Activated naive CD4-positive, alpha-beta T cell treated with anti-CD3 and anti-CD28 coated beads, Interleukin-2, amount 10 ng/mL, durations not matched to agents 7 days and 5 days (primary cell): ENCODE measurements at places on chromosomes 12 and 14.

GRCh38 chr14:93475471-93475870 is 44.7 kb downstream of the UNC79 start:
- no peak overlapping the region for H3K27ac ChIP-seq
- H3K4me1 ChIP-seq: no peaks in the 10 kb centered on the region
- DNase-seq: no peak

DNA sequence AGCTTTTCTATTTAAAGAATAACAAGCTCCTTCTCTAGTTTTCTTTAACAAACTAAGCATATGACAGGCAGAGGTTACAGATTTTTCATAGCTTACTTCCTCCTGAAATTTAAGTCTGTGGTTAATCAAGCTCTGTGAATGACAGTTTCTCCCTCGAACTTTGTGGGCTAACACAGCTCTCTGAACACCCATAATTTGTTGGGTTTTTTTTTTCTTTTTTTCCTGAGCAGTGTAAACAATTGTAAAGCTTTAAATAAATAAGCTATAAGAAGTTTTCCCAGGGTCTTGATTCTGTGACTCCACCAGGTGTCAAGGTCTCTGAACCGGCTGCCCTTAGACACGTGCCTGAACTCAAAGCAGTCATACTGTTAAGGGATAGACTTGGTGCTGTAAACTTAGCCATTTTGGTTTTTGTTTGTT is 128.1 kb upstream of the AMIGO2 start:
- H3K4me3 ChIP-seq: peak overlapping the region; percentile 81
- H3K4me1 ChIP-seq: peaks cover 79% of the 10 kb centered on the region
- peaks cover 81% of the 10 kb centered on the region for H3K36me3 ChIP-seq

GRCh38 chr14:70971560-70971959 is 64.3 kb downstream of the PCNX1 start:
- H3K4me1 ChIP-seq: peaks cover 23% of the 10 kb centered on the region
- H3K4me3 ChIP-seq: no peak overlapping the region
- H3K27ac ChIP-seq: no peak overlapping the region
- no peak for DNase-seq

DNA sequence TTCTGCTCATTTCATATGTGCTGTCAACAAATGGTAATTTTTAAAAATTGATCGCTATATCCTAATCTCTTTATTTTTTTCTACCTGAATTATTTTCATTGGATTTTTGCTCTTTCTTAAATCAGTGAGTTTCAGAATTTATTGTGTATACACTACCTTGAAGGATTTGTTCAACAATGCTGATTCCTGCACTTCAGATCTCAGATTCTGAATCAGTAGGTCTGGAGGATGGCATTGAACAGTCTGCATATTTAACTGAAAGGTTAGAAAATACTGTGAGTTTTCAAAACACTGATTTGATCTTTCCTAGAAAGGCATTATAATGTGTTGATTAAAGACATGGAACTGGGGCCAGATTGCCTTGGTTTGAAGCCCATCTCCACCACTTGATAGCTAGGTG is 1.6 kb downstream of the G2E3 start:
- no peak for DNase-seq
- peaks cover 32% of the 10 kb centered on the region for H3K36me3 ChIP-seq
- peaks cover 42% of the 10 kb centered on the region for H3K4me1 ChIP-seq
- peak overlapping the region; percentile 8 for H3K27ac ChIP-seq

DNA sequence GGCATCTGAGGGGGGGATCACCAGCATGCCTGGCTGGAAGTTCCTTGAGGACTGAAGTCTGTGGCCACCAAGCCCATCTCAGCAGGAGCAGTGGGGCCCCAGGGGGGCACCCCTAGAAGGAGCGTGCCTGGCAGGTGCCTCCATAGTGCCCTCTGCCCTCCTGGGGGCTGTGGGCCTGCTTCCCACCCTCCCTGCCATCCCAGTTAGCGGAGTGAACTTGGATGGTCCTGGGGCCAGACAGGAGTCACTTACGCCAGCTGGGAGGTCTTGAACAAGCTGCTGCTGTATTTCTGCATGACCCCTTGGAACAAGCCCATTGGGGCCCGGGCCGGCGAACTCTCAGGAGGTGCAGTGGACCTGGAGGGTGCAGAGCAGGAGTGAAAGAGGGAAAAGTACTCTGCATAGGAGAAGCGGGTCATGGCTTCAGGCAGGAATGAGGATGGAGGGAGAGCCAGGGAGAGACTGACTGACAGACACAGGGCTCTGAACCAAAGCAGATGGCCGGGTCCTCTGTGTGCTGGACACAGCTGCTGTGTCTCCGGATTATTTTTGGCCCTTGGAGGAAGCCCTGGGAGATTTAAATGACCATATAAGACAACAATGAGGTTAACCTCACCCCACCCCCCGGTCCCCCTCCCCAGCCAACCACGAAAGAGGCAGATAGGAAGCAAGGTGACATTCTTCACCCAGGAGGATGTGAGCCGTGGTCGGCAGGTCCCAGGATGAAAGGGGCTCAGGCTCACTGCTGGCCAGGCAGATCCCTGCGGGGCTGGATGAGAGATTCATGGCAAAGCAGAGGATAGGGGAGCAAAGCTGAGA is 19.6 kb downstream of the ASB2 start:
- H3K36me3 ChIP-seq: peaks cover 52% of the 10 kb centered on the region
- peak overlapping the region; percentile 58 for H3K4me3 ChIP-seq
- H3K4me1 ChIP-seq: peaks cover 97% of the 10 kb centered on the region
- peak overlapping the region; percentile 94 for H3K27ac ChIP-seq
- peaks cover 4% of the 10 kb centered on the region for H3K27me3 ChIP-seq
- DNase-seq: peak; percentile 46

DNA sequence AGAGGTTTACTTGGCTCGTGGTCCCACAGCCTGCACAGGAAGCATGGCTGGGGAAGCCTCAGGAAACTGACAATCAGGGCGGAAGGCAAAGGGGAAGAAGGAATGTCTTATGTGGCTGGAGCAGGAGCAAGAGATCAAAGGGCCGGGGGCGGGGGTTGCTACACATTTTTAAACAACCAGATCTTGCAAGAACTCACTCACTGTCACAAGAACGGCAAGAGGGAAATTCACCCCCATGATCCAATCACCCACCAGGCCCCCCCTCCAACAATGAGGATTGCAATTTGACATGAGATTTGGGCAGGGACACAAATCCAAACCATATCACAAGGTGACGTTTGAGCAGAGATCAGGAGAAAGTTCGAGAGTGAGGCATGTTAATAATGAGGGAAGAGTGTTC is 163.7 kb upstream of the RPH3A start:
- no peak for DNase-seq
- no peaks in the 10 kb centered on the region for H3K4me1 ChIP-seq
- H3K4me3 ChIP-seq: no peak overlapping the region
- no peak overlapping the region for H3K27ac ChIP-seq

- no peak overlapping the region for H3K27ac ChIP-seq
- H3K4me3 ChIP-seq: no peak overlapping the region
- H3K27me3 ChIP-seq: no peaks in the 10 kb centered on the region
- no peaks in the 10 kb centered on the region for H3K4me1 ChIP-seq
- DNase-seq: no peak
Measured at GRCh38 chr12:83759906-83760305, 1073.2 kb downstream of the TMTC2 start.

DNA sequence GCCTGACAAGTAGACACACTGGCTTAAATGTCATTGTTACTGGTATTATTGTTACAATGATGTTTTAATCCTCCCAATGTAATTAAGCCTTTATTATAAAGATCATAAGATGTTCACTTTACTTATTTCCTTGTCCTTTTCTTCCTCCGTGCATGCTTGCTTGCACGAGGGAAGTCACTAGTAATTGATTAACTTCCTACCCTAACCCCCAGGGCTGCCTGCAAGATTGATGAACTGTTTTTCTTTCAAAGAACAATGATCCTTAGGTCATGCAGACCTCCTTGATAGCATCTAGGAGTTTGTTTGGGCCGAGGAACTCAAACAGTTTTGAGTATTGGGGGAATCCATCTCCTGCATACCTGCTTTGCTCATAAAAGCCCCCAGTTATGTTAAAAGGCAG is 43.0 kb downstream of the GLRX5 start:
- H3K4me3 ChIP-seq: no peak overlapping the region
- no peaks in the 10 kb centered on the region for H3K36me3 ChIP-seq
- no peaks in the 10 kb centered on the region for H3K4me1 ChIP-seq

DNA sequence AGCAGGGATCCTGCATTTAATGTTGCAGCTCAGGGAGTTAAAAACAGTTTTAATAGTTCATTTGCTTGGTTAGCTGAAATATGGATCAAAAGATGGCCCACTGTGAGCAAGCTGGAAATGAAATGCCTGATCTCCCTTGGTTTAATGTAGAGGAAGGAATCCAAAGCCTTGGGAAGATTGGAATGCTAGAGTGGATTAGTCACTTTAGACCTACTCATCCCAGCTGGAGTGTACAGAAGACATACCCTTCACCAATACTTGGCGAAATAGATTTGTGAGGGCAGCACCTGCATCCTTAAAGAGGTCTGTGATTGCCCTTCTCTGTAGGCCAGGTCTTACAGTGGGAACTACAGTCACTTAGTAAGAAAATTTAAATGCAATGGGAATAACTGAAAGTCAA is 58.0 kb upstream of the KRAS start:
- peaks cover 7% of the 10 kb centered on the region for H3K27me3 ChIP-seq
- no peaks in the 10 kb centered on the region for H3K36me3 ChIP-seq
- H3K27ac ChIP-seq: no peak overlapping the region
- no peaks in the 10 kb centered on the region for H3K4me1 ChIP-seq

DNA sequence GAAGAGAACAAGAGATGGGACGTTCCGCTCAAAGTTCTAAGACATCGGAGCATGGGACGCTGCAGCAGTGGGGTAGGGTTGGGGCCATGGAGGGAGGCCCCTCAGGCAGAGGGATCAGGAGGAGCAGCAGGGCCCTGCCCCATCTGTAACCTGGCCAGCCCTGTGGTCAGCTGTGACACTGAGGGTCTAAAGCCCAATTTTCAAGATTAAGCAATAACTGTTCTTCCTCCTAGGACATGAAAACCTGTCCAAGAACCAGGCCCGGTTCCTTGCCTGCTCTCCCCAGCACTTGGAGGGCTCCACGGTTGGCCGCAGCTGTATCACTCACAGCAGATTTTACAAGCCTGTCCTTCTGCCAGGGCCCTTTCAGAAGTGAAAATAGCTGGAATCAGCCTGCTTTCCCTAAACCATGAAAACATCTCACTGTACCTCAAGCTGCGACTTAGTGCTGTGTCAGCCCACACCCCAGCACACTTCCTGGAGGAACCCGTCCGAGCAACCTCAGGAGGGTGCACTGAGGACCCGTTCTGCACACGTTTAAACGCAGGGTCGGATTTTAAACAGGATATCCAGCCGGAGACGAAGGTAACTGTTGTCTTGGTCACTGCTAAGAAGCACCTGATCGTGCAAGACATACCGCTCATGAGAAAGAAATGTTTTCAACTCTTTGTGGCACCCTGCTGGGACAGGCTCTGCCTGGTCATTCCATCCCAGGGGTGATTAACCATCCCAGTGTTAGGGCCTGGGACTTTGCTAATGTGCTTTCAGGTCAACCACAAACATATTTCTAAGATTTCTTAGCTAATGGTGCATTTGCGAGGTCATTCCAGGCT is 201.9 kb upstream of the DIO3 start:
- H3K27ac ChIP-seq: no peak overlapping the region
- no peaks in the 10 kb centered on the region for H3K36me3 ChIP-seq
- H3K4me3 ChIP-seq: no peak overlapping the region
- peaks cover 33% of the 10 kb centered on the region for H3K27me3 ChIP-seq

GRCh38 chr14:36655571-36655962 is 6.1 kb upstream of the PAX9 start:
- peaks cover 4% of the 10 kb centered on the region for H3K36me3 ChIP-seq
- peaks cover 83% of the 10 kb centered on the region for H3K27me3 ChIP-seq
- H3K4me3 ChIP-seq: no peak overlapping the region

- H3K4me3 ChIP-seq: no peak overlapping the region
- no peaks in the 10 kb centered on the region for H3K4me1 ChIP-seq
- no peak for DNase-seq
- H3K27ac ChIP-seq: no peak overlapping the region
Measured at GRCh38 chr12:85559536-85559935, 276.7 kb downstream of the RASSF9 start.

GRCh38 chr12:8941691-8942478 is 7.6 kb downstream of the M6PR start:
- DNase-seq: no peak
- H3K4me1 ChIP-seq: peaks cover 12% of the 10 kb centered on the region
- peak overlapping the region; percentile 21 for H3K27ac ChIP-seq
- peaks cover 51% of the 10 kb centered on the region for H3K36me3 ChIP-seq
- H3K4me3 ChIP-seq: no peak overlapping the region

DNA sequence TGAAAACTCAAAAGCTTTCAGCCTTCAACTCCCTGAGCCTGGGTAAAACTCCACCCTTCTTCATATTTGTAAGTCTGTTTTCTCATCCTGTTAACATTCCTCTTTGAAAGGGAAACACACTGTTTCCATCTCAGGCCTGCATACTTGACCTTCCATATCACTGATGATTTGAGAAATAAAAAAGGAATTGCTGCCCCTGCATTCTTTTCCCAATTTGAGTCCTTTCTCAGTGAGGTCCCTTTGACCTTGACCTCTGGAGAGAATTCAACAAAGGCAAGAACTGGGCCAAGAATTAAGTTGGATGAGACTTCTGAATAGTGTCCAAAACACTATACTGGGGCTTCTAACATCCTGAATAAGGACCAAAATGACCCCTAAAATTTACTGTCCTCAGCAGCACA is 108.0 kb downstream of the AEBP2 start:
- peaks cover 11% of the 10 kb centered on the region for H3K36me3 ChIP-seq
- H3K27me3 ChIP-seq: no peaks in the 10 kb centered on the region
- no peak overlapping the region for H3K27ac ChIP-seq
- DNase-seq: no peak
- no peak overlapping the region for H3K4me3 ChIP-seq

DNA sequence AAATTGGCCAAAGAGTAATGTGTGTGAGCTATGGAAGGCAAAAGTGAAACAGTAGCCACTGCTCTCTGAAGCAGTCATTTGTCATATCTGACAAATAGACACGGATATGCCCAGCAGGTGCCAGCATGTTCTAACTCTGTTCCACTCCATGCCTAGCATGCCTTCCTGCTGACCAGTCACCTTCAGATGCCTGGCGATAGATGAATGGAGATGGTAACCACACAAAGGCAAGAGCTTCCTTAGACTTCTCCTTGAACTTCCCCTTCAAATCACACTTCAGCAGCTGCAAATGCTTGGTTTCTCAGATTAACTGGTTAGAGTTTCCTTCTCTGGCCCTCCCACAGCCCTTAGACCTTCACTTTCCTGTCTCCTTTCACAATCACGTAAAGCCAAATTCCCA is 429.9 kb downstream of the DAD1 start:
- H3K4me3 ChIP-seq: no peak overlapping the region
- H3K4me1 ChIP-seq: peaks cover 17% of the 10 kb centered on the region
- H3K36me3 ChIP-seq: no peaks in the 10 kb centered on the region

- peaks cover 7% of the 10 kb centered on the region for H3K4me1 ChIP-seq
- DNase-seq: no peak
Measured at GRCh38 chr12:132610051-132610759, at the start of gene LRCOL1. Gene LRCOL1, minus strand, starts transcription at chr12:132610582. Its CDS starts 4,331 bp downstream, at chr12:132606251.
